ENCODE measurements at places on chromosomes 5 and 9.

DNA sequence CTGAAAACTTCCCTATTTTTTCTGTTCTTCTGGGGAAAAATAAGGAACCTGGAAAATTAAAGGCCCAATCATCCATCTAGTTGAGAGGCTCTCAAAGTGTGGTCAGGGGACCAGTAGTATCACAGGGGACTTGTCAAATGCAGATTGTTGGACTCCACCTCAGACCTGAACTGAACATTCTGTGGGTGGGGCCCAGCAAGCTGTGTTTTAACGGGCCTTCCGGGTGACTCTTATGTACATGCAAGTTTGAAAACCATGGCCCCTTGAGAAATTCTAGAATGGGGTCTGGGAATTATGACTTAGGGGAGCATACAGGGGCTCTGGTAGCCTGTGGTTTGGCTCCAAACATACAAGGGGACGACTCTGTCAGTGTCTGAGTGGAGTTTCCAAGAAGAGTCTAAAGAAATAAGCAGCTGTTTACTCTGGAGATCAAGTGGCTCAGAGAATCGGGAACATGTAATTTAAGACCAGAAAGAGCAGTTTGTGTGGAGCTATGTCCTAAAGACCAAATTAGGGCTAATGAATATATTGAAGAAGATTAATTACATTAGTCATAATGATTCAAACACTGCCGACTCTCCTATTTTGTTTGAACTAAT lies 177.4 kb downstream of the SLC28A3 start:
- no peak for DNase-seq

GRCh38 chr5:126234563-126235195 lies 188.5 kb upstream of the GRAMD2B start:
- DNase-seq: no peak

DNA sequence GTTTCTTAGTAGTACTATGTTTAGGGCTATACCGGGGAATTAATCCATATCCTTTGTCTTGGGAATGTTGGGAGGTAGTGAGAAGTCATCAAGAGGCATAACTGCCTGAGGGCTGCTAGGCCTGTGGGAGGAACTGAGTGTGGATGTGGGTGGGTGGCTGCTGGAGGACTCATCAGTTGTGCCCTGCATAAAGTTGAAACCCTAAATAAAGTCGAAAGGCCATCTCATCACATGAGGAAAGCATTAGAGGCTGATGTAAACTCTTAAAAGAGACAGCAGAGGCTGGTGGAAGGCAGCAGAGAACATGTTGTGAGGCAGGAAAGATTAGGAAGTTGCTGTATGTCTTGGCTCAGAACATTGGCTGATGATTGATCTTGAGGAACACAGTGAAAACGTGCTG lies 143.8 kb downstream of the MAST4 start:
- DNase-seq: no peak

GRCh38 chr9:128163523-128164306 lies 3.6 kb downstream of the BBLN start:
- no peak for DNase-seq

- no peak for DNase-seq
These were observed 192.0 kb downstream of the MTRR start for GRCh38 chr5:8060953-8061429.

DNA sequence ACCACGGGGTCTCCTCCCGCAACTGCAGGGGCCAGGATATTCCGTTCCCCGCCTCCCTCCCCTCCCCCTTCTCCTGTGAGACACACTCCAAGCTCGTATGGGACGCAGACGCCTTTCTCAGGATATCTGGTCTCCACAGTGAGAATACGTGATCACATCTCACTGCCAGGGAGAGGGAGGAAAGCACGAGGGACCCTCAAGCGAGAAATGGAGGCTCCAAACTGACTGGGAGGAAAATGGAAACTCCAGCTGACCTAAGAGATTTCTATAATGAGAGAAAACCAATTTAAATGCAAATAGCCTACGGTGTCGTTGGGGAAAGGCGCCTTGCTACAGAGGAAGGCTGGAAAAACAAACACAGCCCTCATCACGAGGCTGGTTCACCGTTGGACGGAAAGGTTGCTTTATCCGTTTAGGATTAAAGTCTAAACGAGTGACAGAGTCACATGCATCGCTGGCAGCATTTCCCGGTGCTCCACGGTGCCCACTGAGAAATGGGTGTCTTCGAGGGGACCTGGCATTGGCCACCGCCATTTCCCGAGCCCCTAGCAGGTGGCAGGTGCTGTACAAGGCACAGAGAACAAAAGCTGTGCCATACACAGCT lies 116.9 kb upstream of the CPEB4 start:
- no peak for DNase-seq

DNA sequence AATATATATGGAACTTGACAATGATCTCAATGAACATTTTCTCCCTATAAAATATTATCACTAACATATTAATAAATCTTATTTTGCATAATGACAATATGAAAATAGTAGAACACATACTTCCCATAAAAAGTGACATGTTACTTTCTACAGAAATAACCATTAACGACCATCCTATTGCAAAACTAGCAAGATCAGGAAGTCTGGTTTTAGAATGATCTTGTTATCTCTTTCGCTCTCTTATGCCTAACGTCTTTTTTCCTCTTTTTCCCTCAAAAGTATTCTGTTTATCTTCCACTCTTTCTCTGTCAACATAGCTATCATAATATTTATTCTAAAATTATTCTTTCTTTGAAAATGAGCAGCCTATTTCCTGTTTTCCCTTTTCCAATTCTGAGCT lies 21.6 kb upstream of the C5orf46 start:
- no peak for DNase-seq

- DNase-seq: no peak
These were observed 130.2 kb upstream of the SPEF2 start for GRCh38 chr5:35487233-35488025.

DNA sequence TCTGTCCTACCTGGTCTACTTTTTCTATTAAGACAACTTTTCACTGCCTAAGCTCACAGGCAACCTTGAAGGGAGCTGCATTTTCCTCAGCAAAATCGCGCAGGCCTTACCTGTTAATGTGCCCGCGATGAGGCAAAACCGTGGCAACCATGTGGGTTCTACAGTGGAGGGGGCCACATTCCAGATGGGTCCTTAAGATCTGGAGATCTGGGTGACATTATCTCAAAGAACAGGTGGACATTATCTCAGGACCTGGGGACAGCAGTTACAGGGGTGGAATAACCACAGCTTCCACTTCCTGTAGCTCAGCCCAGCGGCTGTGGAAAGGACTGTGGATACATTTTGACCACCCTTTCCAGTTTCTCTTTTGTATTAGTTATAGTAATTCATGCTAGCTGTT lies 112.8 kb upstream of the PTCH1 start:
- no peak for DNase-seq

GRCh38 chr5:350355-350754 lies 28.8 kb downstream of the AHRR start:
- DNase-seq: no peak

GRCh38 chr5:142475102-142475513 lies 150.3 kb upstream of the SPRY4 start:
- DNase-seq: no peak

- no peak for DNase-seq
These were observed 113.6 kb upstream of the CD180 start for GRCh38 chr5:67310169-67310568.

DNA sequence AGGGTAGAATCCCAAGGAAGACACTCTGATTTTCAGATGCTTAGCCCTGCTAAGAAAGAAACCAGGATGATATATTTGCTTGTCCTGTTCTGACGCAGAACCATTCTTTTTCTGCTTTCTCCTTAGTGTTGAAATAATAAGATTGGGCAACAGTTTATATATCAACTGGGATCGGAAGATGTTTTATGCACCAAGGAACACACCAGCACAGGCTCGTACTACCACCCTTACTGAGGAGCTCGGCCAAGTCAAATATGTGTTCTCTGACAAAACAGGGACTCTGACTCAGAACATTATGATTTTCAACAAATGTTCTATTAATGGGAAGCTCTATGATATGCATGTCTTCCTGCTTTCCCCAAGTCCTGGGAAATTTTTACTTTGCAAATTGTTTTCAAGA lies 19.0 kb upstream of the RUSC2 start:
- DNase-seq: no peak

- peak; percentile 37 for DNase-seq
These were observed 1.1 kb downstream of the PPIC start for GRCh38 chr5:123035360-123035917.

GRCh38 chr9:108552459-108553040 lies 303.2 kb downstream of the ACTL7B start:
- DNase-seq: peak; percentile 31

GRCh38 chr5:155689406-155689805 lies 637.6 kb upstream of the SGCD start:
- peak; percentile 81 for DNase-seq

GRCh38 chr5:164377746-164378145 lies 872.3 kb downstream of the MAT2B start:
- no peak for DNase-seq

DNA sequence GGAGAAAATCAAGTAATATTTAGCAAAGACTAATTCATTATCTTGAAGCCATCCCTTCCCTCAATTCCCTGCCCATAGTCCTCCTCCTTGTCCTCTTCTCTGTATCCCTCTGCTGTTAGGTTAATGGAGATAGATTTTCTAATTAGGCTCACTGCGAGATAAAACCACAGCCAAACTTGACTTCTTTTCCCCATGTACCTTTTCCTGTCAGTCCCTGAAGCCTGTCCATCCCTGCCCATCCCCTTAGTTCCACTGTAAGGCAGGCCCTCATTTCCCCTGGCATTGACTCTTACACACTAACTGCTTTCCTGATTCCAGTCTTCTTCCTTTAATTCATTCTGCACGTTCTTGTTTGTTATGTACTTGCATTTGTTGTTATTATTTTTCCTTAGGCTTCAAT lies 1.2 kb downstream of the TLR4 start:
- no peak for DNase-seq

DNA sequence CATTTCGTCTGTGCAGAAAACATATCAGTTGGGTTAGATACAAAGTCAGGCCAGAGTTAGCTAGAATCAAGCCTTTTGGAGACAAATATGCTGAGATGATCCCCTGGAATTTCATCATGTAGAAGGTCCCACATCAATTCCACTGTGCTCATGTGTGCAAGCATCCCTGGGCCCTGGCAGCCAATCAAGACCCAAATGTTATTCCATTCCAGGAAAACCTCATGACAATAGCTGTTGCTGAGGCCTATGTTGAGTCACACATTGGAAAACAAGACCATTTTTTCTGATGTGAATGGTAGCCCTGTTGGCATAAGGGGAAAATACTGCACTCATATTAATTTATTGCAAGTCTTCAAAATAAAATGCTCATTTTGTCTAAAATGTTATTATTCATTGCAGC lies 11.5 kb downstream of the SPOCK1 start:
- no peak for DNase-seq

DNA sequence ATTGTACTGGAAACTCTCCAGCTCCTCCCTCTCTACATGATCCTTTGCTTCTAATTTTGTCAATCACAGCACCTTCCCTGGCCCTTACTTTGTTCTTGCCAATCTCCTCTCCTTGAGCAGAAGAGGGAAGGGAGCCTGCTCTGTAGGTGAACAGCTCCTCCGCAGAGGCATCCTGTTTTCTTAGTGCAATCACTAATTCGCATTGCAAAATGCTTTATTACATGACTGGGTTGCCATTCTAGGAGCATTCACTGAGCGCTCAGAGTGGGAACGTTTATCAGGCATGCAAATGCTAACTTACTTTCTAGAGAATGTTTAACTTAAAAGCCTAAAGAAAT lies 416 bp upstream of the SNX18 start:
- DNase-seq: no peak

GRCh38 chr5:150674341-150674821 lies 13.3 kb downstream of the MYOZ3 start:
- no peak for DNase-seq

- no peak for DNase-seq
These were observed 1862.0 kb upstream of the ACO1 start for GRCh38 chr9:30522486-30522885.

GRCh38 chr5:112923148-112923917 lies 1.3 kb upstream of the REEP5 start:
- no peak for DNase-seq

- no peak for DNase-seq
These were observed 24.9 kb downstream of the NEK6 start for GRCh38 chr9:124282442-124283227.

DNA sequence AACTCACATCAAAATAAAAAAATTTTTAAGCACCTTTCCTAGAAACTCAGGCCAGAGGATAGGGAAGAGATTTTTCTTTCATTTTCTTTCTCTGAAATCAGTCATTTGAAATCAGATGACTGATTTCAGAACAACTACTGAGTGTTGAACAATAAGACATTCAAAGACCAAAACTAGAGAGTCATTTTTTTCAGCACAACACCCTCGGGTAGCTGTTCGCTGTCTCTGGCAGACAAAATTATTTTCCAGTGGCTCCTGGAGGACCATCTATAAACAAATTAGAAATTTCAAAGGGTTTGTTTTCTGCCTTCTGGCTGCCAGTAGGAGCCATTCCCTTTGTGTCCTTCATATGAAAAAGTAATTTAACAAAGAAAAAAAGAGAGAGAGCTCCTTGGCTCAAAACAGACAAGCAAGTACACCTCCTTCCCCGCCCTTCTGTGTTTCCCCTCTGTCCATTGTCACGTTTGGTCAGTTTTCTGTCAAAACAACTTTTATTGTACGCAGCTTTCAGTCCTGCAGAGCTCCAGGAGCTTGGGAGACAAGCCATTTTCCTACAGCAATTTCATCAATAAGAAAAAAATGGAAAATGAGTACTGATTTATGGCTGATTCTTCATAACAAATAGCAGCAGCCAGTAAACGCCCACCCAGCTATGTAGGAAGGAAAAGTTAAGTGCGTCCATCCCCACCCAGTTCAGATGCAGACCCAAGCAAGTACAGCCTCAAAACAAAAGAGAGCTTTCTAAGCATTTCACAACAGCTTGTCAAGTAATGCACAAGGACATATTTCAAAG lies 405.2 kb downstream of the ZNF608 start:
- DNase-seq: no peak

- no peak for DNase-seq
These were observed 22.7 kb downstream of the CREBRF start for GRCh38 chr5:173078878-173079277.

DNA sequence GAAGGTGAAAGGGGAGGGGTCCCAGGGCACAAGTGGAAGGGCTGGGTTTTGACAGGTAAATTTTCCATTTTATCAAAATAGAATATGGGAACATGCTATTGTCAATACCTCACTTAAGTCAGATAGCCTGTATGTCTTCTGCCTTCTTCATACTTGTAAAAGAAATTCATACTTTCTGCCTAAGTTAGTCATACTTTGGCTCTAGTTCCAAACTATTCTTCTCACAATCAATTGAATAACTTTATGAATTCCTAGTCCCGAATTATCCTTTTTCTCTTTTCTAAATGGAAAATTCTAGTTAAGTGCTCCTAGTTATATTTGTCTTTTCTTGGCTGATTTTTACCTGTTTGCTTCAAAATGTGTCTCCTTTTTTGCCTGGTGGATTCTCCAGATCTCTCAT lies 271.4 kb downstream of the CSNK1G3 start:
- DNase-seq: no peak

DNA sequence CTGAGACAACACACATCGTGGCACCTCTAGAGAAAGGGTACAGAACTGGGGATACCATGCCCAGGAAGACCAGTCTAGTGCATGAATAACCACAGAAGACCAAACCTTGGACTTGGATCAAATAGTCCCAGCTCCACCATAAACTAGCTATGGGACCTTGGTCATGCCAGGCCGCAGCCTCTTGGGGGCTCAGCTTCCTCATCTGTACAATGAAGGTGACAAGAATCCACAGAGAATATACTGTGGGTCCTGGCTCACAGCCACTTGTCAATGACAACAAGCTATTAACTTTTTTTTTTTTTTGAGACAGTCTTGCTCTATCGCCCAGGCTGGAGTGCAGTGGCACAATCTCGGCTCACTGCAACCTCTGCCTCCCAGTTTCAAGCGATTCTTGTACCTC lies 3.9 kb downstream of the KYAT1 start:
- no peak for DNase-seq

- no peak for DNase-seq
These were observed 31.4 kb downstream of the GCNT1 start for GRCh38 chr9:76490249-76490990.

Measured in NCI-H1105 treated with DMSO at 0.1 percent for 48 hours (cell line).